Stimulated activated CD8-positive, alpha-beta memory T cell treated with anti-CD3 and anti-CD28 coated beads, Interleukin-7, amount 100 ng/mL, for 1 hour (primary cell): ENCODE measurements at places on chromosomes 11 and 22.
A peak's percentile ranks its signal among the peaks of the same experiment; 100 is the strongest.

- no peak for DNase-seq
Observed at GRCh38 chr11:101390539-101390938, 193.3 kb downstream of the TRPC6 start.

- no peak for DNase-seq
Observed at GRCh38 chr11:111206472-111206871, 39.1 kb upstream of the POU2AF2 start.

DNA sequence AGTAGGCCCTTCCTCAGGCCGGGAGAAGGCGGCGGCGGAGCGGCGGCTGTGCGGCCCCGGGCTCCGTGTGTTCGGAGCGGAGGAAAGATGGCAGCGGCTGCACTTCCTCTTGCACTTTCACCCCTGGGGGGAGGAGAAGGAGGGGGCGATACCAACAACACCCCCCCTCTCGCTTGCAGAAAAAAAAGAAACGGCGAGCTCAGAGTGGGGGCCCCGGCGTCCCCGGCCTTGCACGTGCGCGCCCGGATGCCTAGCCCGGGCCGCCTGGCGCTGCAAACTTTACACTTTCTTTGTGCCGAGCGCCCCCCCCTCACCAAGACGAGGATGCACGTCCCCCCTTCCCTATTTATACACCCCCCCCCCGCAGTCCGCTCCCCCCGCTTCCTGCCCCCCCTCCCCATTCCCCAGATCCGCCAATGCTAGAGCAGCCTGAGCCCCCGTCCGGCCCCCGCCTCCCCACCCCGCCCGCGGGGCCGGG lies at the start of gene PATZ1:
PATZ1 (minus strand) TSS at position 92 of the 478 bp plus-strand sequence. CDS start 744 bp downstream, outside the sequence.
- DNase-seq, result peak; percentile 53

DNA sequence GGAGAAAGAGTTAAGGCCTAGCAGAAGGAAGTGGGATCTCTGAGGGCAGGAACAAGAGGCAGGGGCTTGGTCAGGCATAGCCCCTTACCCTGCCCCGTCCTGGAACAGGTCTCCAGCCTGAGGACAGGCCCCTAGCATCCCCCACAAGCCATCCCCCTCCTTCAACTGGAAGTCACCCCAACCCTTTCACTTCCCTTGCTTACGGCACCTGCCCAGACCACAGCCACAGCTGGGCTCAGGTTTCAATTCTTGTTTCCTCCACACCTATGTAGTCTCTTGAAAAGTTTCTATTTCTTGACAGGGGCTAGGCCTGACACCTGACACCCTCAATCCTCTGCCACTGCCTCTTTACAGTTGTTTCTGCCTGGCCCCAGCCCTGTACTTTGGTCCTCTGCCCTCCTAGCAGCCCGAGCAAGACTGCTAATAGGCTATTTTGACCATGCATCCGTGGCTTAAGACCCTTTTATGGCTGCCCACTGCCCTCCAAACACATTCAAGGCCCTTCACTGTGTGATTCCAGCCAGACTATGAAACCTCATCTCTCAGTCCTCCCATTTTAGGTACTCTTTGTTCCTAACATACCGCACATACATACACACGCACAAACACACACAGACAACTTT lies 10.9 kb upstream of the FCHSD2 start:
- DNase-seq, result no peak

DNA sequence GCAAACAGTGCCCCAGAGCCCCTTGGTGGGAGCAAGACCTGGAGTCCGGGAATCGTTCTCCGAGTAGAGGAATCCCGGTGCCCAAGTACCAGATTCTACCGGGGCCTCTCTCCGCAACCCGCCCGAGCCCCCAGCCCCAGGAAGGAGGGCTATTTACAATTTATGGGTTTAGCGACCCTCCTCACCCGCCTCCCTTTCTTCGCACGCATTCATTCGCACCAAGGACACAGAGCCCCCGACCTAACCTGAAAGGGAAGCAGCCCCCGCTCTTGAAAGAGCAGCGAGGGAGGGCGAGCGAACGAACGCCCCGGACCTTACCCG lies 628 bp downstream of the LRP4 start:
- no peak for DNase-seq

DNA sequence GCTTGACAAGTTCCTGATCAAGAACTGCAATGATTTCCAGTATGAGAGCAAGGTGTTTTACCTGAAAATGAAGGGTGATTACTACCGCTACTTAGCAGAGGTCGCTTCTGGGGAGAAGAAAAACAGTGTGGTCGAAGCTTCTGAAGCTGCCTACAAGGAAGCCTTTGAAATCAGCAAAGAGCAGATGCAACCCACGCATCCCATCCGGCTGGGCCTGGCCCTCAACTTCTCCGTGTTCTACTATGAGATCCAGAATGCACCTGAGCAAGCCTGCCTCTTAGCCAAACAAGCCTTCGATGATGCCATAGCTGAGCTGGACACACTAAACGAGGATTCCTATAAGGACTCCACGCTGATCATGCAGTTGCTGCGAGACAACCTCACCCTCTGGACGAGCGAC lies 12.0 kb downstream of the YWHAH start:
- no peak for DNase-seq
